Head of caudate nucleus (tissue), 42 donors: ENCODE measurements at places on chromosomes 4 and X.

- DNase-seq, result no peak
Observed at GRCh38 chr4:137535718-137536117, 3.4 kb upstream of the PCDH18 start.

DNA sequence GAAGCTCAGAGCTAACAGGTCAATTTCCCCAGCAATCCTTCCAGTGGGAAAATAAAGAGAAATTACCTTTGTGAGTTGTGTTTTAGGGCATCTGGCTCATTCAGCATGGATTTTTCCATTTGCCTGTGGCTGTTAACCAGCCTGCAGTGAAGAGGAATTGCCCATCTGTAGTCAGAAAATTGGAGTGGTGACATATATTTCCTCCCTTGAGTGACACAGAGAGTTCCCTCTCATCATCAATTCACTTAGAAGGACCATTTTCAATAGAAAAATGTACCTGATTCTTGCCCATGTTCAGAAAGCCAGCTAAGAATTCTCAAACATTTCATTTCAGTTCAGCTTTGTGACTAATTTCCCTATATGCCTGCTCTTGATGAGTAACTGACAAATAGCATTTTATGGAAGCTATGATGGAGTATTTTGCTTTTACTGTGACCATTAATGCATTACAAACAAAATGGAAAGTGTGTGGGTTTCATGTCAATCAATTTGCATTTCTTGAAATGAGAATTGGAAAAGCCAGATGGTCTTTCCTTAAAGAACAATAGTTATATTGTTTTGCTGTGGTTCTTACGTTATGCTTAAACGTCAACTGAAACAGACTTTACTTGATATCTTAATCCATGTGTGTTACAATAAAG lies 155.8 kb downstream of the NWD2 start:
- no peak for DNase-seq

DNA sequence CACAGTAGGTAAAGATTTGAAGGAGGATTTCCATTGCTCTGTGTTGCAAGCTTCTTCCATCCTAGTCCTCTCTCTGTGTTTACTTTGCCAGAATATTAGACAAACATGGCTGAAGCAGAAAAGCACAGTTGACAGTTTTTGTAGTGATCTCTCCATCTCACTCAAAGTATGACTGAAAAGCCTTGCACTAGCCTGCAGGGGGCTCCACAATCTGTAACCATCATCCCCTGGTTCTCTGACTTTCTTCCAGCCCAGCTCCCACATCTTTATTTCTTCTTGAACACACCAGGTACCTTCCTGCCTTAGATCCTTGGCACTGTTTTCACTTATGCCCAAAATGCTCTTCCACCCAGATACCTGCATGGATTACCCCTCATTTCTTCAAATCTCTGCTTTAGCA lies 34.1 kb upstream of the HHIP start:
- no peak for DNase-seq

GRCh38 chr4:137029026-137029425 lies 503.3 kb downstream of the PCDH18 start:
- no peak for DNase-seq

DNA sequence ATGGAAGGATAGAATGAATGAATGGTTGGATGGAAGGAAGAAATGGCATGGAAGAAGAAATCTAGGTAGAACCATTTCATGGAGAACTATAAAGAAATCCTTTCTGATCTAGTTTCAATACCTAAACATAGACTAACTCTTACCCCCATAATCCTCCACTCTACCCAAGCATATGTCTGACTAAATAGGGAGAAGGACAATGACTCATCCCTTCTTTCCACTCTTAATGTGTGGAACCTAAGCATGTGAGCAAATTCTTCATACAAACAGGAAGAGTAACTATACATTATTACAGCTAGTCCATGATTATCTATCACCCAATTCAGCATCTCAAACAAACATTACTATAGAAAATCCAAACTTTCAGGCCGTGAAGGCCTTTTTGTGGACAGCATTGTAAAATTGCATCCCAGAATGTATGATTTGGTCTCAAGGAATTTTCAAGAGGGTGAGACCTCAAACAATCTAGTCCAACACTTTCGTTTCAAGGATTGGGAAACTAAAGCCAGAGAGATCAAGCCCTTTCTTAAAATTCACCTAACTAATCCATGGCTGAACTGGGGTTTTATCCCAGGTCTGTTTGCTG lies 11.2 kb downstream of the C1QTNF7 start:
- DNase-seq, result no peak

DNA sequence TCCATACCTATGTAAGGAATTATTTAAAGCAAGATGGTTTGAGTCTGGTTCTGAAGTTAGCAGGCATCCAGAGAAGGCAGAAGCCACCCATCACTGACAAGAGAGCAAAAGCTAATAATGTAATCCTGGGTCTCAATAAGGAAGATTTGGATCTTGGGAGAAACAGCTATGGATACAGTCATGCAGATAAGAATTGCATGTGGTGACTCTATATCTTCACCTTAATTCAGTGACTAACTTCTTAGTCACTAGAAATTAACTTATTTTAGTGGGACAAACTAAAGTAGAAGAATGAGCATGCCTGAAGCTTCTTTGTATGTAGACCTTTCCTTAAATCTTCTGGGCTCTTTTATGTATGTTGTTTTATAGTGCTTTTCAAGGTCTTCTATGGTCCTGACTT lies 66.6 kb downstream of the ATP10D start:
- no peak for DNase-seq

GRCh38 chr4:155107059-155107458 lies 101.4 kb upstream of the NPY2R start:
- DNase-seq, result no peak

- DNase-seq, result no peak
Observed at GRCh38 chrX:14875624-14876023, 2.4 kb downstream of the MOSPD2 start.

GRCh38 chr4:30245140-30245539 lies 475.0 kb upstream of the PCDH7 start:
- DNase-seq, result no peak

GRCh38 chr4:158005021-158005420 lies 167.8 kb downstream of the GASK1B start:
- no peak for DNase-seq

DNA sequence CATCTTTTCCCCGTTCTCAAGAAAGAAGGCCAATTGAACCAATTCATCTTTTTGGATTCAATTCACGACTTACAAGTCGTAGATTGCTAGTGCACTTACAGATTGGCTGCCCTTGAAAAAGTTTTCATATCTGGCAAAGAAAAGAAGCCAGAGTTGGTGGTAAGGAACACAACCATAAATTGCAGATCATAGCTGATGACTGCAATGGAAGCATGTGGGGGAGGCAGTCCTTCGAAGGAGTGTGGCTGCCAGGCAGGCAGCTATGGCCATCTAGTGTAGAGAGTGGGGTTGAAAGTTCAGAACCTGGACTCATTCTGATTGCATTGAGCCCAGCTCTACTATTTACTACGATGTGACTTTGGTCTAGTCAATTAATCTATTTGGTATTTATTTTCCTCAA lies 4.5 kb downstream of the GPM6A start:
- no peak for DNase-seq

DNA sequence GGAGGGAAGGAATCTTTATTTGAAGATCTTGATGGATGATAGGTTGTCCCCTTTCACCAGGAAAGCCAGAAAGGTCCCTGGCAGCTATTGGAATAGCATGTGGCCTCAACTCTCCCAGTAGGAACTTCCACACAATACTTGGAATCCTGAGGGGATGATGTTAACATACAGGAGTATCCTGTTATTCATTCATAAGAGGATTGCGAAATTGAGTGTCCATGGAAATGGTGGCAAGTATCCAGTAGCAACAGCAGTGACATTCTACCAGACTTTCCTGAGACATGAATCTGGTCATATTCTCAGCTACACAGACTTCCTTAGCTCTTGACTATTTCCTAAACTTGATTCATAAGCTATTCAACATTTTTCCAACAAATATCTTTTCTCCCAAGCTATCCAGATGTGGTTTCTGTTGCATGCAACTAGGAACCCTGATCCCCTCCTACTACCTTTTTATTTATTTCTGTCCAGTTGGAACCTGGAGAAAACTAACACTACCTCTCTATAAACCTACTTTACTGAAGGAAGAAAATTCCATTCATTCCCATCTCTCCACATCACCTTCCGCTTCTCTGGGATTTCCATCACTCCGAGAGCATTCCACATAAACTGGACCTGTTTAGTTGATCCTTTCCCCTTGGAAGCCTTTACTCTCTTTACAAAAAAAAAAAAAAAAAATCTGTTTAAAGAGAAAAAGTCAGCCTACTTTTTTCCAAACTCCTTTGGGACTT lies 101.8 kb downstream of the ANXA5 start:
- no peak for DNase-seq

DNA sequence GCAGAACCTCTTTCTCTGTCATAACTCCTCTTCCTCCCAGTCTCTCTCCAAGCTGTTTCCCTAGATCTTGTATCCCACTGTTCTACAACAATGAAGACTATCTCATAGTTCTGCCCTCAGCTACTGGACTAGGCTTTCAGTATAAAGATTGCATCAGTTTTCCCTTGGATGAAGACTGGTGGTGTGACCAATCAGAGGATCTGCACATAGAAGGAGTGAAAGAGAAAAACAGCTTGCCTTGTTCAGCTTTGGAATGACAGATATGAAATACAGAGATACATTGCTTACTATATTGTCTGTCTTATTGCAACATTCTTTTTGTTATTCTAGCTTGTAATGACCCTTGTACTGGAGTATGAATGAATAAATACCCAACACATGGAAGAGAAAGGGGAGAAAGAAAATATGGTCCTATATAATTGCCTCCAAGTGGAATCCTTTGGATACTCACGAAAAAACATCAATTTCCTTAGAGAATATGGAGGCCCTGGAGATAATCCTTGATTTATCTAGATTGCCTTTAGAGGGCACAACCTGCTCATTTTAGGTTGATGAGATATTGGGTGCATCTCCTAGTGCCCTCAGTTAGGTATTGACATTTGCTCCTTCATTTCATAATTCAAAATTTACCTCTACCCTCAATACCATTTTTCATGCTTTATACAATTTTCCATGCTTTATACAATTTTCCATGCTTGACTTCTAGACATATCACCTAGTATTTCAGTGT lies 395.8 kb downstream of the NAF1 start:
- no peak for DNase-seq

- no peak for DNase-seq
Observed at GRCh38 chrX:79369871-79370270, 2.7 kb upstream of the ITM2A start.
